ENCODE measurements at places on chromosomes 1 and 21.

GRCh38 chr1:16334655-16335340 is 17.5 kb downstream of the FBXO42 start:
- DNase-seq = no peak

GRCh38 chr1:47792779-47793178 is 204.4 kb downstream of the TRABD2B start:
- DNase-seq = no peak

- no peak for DNase-seq
These were observed 672.8 kb downstream of the LMO4 start for GRCh38 chr1:88001460-88001859.

DNA sequence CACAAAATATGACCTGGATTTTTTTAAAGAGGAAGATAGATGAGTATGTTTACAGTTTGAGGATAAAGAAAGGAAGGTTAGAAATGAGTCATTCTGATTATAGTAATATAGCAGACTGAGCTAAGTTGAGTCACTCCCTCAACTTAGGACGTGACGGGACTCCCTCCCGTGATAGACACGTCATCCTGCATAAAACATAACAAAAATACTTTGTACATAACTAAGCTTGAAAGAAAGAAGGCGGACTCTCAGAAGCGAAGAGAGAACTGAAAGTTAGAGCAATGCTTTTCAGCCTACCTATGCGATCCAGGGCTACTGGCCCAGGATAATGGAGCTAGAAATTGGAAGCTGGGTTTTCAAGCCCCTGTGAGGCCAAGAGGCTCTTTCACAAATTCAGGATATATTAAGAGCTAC is 53.0 kb upstream of the DESI2 start:
- DNase-seq = no peak

DNA sequence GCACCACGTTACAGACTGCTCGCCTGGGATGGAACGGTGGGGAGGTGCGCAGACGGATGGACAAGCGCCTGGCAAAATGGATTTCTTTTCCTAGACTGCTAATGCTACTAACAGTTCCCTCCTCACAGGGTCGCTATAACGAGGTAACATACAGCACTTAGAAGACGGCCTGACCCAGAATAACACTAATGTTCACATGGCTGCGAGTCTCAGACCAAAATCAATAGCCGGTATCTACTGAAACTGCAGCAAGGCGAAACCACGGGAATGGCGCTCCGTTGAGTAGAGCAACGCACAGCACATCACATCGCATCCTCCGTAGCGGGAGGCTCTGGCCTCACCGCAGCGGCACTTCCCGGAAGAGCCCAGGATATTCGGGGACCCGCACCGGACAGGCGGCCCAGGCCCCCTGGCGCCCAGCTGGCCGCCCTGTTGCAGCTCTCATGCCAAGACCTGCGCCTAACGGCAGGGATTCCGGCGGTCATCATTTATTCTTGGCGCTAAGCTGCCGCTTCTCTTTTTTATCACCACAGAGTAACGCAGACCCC is 46.6 kb downstream of the VPS26C start:
- peak; percentile 18 for DNase-seq

GRCh38 chr1:17059391-17060305 is 5.8 kb upstream of the SDHB start:
- DNase-seq = peak; percentile 31

- no peak for DNase-seq
These were observed 37.7 kb downstream of the MARK1 start for GRCh38 chr1:220565670-220566069.

DNA sequence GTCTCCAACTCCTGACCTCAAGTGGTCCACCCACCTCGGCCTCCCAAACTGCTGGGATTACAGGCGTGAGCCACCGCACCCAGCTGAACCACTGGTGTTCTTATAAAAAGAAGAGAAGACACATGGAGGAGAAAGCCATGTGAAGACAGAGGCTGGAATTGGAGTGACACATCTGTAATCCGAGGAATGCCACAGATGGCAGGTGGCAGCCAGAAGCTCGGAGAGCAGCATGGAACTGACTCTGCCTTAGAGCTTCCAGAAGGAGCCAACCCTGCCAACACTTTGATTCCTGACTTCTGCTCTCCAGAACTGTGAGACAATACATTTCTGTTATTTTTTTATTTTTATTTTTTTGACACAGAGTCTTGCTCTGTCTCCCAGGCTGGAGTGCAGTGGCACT is 59.0 kb upstream of the ATP2B4 start:
- DNase-seq = no peak

DNA sequence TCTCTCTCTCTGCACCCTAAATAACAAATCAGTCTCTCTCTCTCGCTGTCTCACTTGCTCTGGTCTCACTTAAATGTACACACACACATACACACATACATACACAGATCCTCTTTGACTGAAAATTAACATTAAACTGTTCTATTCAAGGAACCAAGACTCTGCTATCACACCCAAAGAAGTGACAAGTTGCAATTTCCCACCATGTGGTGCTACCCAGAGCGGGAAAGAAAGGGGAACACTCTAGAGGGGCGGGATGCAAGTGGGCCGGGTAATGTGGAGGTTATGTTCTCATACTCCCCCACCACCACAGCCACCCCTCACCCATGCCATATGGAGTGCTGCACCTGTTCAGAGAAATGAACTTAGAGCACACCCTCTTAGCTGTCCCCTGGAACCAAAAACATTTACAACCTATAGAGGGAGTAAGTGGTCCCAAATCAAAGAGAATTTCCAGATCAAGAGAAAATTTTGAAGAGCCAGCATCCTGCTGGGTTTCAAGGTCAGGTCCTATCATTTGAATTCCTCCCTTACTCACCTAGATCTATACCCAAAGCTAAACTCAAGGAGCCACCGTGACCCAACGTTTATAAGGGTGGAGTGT is 319.4 kb downstream of the BRINP2 start:
- DNase-seq = no peak

Data from stimulated activated naive B cell treated with anti-CD40 and anti-IgM and Interleukin-4, amounts not matched to agents 10 μg/mL and 1 μg/mL and 100 μg/mL, for 72 hours (primary cell).